Stimulated activated CD4-positive, alpha-beta T cell treated with anti-CD3 and anti-CD28 coated beads, Interleukin-1b, Interleukin-23, amount 100 ng/mL, for 1 hour (primary cell): ENCODE measurements at places on chromosomes 5 and 9.

DNA sequence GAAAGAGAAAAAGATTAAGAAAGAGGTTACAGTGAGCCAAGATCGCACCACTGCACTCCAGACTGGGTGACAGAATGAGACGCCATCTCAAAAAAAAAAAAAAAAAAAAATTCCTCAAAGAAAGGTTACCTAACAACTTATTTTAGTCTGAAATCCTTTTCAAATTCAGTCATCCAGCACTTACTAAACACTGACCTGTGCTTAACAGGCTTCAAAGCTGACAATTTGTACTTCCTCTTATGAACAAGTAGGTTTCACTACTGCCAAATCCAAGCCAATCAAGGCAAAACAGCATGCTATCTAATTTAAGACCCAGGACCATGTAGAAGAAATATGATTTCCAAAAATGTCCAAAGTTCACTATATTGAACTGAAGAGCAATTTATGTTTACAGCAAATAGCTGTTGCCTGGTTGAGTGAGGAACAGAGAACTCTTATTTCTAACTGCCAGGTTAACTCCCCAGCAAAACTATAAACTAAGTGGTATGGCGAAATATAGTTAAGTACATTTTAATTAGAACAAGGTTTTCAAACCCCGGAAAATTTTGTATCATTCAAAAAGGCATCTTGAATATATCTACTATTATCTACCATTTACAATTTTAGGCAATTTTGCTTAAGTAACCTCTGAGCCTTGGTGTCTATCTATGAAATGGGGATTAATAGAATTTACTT lies 13.4 kb downstream of the PWWP2A start:
- DNase-seq = no peak

GRCh38 chr5:125130591-125130990 lies 384.2 kb upstream of the ZNF608 start:
- no peak for DNase-seq

DNA sequence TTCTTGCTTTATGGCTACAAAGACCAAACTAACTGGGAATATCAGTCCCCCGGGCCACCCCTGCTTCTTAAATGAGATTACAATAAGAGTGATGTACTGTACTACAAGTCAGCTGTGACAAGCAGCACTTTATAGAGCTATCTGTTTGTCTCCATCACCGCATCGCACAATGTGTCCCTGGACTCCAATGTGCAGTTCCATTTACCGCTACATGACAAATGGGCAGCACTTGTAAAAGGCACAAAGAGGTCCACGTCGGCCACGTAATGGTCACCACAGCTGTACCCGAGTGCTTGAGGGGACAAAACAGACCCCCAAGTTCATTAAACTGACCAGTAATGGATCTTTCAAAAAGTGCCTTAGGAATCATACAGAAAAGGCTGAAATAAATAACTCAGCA lies 54.1 kb downstream of the PSMB7 start:
- DNase-seq = no peak

- DNase-seq = no peak
Observed at GRCh38 chr5:16617274-16617968, 624 bp upstream of the RETREG1 start.

DNA sequence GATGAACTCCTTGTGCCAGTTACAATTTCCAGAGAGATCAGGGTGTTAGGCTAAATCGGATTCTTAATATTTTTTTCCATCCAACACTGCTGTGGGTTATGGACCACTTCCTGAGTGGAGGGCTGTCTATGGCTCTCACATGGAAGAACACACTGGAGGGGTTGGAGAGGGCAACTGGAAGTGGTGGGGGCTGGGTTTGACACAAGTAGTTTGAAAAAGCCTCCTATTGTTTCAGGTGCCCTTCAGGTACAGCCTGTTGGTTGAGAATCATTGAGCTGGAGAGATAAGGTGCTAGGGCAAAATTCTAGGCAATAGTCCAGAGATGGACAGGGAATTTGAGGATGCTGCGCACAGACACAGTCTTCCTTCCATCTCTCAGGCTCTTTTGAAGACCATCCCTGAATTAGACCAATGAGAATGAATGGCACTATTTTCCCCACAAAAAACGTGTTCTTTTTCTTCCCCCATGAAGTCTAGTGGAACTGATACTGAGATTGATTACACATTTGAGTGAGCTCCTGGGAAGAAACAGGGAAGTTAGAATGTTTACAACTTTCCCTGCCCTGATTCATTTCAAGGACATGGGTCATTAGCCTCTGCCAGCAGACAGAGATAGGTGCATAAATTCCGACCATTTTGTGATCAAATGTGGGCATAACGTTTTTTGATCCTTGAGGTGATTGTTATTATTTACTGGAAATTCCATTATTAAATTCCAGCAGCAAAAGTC lies 87.7 kb downstream of the ACER2 start:
- DNase-seq = no peak

GRCh38 chr5:177430140-177430951 lies 3.9 kb downstream of the GRK6 start:
- DNase-seq = no peak

DNA sequence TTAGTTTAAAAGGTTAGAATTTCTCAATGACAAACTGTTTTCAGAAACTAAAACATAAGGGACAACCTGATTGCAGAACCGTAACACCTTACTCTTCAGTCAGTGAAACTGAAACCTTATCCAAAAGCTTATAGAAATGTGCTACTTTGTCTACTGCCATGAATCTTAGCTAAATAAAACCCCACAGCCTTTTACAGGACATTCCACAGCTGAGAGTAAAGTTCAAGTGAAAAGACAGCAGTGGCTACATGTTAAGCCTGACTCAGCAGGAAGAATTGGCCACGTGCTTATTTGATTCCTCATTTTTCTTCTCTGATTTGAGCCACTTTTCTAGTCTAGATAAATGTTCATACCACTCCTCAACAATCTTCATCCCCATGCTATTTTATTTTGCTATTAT lies 278.7 kb upstream of the ISL1 start:
- no peak for DNase-seq

- DNase-seq = no peak
Observed at GRCh38 chr9:37333288-37333687, 89.2 kb upstream of the GRHPR start.

- DNase-seq = no peak
Observed at GRCh38 chr5:83387041-83387440, 84.5 kb upstream of the VCAN start.

GRCh38 chr5:43244823-43245565 lies 53.0 kb downstream of the NIM1K start:
- DNase-seq = no peak

DNA sequence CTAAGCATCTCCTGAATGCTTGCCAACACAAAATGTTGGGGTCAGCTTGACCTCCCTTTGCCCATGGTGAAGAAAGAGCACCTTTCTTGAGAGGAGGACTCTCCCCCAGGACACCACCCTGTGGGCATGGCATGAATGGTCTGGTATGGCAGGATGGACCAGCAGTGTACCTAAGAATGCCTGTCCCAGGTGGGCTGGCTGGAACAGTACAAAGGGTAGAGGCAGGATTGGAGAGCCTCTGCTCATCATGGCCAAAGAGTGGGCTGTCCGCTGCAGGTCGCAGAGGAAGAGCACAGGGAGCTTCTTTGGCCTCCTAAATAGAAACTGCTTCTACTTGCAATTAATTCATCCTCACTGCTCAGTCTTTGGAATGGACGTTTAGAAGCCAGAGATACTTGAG lies 131.6 kb upstream of the OSMR start:
- no peak for DNase-seq

- DNase-seq = no peak
Observed at GRCh38 chr5:95712347-95712958, 18.7 kb upstream of the RHOBTB3 start.

DNA sequence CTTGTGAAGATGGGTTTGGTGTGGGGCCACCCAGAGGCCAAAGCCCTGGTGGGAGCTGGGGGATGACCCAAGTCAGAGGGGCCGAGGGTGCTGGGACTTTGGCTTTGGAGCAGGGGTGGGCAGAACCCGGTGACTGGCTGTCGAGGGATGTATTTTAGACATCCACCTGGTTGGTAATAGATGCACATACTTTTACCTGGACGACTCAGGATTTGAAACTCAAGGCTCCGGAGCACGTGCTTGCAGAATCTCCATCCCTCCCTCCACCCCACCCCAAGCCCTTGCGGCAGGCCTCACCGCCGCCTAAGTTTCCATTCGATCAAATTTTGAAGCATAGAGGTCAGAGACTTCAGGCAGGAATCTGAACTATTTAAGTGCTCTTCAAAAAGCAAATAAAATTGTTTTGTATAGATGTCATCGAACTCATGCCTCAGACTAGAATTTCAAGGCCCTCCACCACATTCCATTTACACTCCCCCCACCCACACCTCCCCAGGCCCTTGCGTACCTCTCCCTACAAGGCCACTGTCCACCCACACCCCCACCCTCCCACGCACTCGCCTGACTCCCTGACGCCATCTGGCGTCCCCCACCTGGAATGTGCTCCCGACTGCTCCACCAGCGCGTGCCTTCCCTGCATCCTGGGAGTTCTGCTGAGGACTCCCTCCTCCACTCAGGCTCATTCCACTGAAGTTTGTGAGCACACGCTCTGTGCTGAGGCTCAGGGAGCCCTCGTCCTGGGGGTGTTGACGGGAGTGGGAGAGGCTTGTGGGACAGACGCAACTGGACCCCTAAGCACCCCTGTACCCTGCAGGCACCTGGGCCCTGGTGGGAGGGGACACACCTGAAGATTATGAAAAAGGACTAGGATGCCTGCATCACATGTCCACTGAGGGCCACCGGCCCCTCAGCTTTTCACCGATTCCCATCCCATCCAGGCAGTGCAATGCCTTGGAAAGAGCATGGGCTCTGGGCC lies 56.4 kb upstream of the RPL26L1 start:
- no peak for DNase-seq

GRCh38 chr5:52554293-52554692 lies 233.4 kb upstream of the ITGA1 start:
- no peak for DNase-seq

- DNase-seq = no peak
Observed at GRCh38 chr9:114513055-114513958, 8.0 kb upstream of the WHRN start.

- no peak for DNase-seq
Observed at GRCh38 chr5:122391621-122392020, 79.6 kb downstream of the SNCAIP start.

GRCh38 chr9:125444166-125444565 lies 182.5 kb downstream of the GAPVD1 start:
- no peak for DNase-seq

GRCh38 chr5:13662626-13663025 lies 281.9 kb downstream of the DNAH5 start:
- DNase-seq = no peak

GRCh38 chr5:82595113-82595512 lies 317.0 kb upstream of the RPS23 start:
- DNase-seq = no peak

DNA sequence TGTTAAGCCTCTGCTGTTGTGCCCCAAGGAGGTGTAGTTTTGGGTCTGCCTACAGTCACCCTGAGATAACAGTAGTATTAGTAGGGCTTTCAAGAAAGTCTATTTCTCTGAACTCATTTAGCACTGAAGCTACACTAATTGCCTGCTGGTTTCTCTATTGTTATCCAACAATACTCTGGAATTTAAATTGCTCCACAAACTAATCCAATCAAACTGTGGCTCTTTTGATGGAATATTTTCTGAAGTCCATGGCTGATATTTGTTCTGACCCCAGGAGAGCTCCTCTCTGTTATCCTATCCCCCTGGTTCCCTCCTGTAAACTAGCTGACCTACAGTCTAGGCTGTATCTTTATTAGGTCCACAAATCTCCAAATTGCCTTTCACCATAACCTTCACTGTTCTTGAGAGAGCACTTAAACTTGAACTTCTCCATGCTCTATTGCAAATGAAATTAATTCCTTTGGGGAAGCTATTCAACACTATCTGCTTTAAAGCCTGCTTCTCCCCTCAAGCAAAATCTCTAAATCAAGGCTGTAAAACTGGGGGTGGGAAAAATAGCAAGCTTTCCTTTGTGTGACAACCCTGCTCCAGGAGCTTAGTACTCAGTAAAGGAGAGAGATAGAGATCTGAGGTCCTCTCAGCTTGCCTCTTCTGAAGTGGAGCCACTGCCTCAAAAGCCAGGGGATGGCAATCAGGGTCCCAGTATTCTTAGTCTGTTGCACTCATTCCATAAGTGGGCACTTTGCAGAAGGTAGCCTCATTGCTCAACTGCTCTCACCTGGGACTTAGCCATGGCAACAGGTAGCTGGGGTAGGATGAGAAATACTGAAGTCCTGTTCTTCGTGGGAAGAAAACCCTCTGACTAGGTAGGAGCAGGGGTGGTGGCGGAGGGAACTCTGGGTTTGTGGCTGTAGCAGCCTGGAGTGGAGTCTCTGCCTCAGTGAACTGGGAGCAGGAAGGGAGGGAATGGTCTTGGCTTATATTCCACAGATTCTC lies 110.9 kb downstream of the MACIR start:
- no peak for DNase-seq

- no peak for DNase-seq
Observed at GRCh38 chr5:33743099-33743498, 148.7 kb downstream of the ADAMTS12 start.

GRCh38 chr5:3837506-3837905 lies 241.9 kb downstream of the IRX1 start:
- no peak for DNase-seq

DNA sequence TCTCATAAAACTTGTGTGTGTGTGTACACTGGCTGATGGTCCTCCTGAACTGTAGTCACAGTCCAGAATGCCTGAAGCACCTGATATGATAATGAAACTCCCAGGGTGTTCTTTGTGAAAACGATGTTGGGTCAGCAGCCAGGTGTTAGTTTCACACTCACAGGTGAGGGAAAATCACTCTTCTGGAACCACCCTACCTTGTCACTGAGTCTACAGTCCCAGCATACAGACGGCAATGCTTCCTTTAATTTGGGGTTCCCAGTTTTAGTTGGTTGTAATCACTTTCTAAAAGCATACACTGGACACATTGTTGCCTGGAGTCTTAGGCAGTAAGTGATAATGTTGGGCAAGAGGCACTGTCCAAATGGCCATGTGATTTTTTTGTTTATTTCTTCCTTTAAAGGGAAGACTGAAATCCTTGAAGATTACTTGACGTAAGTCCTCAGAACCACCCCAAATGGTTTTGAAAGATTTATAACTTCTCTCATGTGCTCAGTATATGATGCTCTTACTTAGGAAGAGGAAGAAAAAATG lies 18.2 kb upstream of the MGAT1 start:
- DNase-seq = no peak

DNA sequence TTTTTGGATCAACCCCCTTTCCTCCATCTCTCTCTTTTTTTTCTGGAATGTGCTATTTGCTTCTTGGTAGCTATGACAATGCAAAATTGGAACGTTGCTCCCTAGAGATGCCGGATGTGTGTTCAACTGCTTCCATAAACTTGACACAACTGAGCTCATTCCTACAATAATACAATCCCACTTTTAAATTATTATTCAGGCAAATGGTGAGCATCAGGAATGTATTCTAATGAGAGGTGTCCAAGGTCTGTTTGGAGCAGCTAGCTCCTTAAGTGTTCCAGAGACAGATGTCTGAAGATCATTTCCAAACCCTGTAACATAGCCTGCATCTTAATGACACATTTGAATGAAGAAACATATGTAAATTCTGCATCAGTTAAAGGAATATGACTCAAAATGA lies 518.4 kb downstream of the TAF11L14 start:
- DNase-seq = no peak

GRCh38 chr5:36653044-36653705 lies 46.8 kb downstream of the SLC1A3 start:
- no peak for DNase-seq

- no peak for DNase-seq
Observed at GRCh38 chr5:122780296-122780695, 5.4 kb downstream of the SNX2 start.

- DNase-seq = no peak
Observed at GRCh38 chr9:106075960-106076327, 381.6 kb downstream of the TMEM38B start.
